ENCODE measurements at places on chromosomes 7 and 10.

- DNase-seq: no peak
These were observed 5.0 kb upstream of the CELF2 start for GRCh38 chr10:11012421-11013295.

DNA sequence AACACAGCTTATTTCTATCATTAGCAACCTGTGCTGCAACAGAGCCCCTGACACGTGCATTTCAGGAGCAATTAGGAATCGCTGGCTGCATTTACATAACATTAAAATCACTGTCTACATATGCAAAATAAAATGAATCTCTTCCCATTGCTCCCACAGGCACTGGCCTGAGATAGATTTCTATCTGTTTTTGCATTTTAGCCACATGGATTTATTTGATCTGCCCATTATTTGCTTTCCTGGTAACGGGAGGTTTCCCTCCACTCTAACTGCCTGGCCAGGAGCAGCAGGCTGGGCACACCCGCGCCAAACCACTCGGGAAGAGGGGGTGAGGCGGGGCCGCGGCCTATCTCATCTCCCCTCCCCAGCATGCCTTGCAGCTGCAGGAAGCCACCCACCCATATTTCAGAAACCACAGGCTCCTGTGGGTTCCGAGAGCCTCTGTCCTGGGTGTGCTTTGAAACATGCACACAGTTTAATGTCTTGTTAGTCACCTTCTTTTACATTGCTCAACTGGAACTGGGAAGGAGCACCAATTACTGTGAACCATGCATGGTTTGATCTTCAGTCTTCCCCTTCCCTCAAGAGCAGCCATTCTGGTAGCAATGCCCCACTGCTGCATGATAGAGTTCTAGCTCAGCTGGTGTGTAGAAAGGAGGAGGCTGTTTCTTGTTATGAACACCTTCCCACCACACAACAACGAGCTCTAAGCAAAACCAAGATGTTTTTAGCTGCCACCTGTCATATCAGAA, 37.7 kb upstream of the IKZF1 start:
- DNase-seq: peak; percentile 26

DNA sequence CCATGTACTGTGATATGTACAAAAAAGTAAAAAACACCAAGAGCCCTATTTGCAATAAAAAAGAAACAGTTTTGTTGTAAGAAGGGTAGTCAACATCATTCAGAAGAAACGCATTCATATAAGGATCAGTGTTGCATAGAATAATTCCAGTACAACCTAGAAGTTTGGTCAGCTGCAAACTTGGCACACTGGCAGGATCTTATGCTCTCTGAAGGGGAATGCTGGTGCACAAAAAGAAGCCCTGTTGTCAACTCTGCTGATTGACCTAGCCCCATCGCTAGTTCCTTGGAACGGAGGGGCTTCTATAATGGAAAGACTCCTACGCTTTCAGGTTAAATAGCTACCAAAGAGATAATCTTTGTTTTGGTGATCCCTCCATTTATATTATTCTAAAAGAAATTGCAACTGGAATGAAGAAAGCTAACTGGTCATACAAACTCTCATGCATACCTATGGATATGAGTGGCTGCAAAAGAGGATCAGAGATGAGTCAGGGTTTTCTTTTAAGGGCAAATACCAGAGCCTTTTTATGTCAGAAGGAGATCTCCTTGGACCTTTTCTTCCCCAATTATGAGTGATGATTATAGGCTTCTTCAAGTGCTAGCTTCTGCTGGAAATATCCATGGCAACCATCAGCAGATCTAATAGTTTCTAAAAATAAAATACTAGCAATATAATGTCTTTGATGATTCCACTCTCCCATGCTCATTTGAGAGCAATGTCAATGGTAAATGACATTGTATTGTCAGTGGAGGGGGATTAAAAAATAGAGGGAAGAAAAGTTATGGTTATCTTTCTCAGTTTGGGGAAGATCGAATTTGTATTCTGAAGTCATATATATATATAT, 312.4 kb upstream of the CACNA2D1 start:
- no peak for DNase-seq

GRCh38 chr7:152463709-152464311, 28.0 kb upstream of the KMT2C start:
- peak; percentile 100 for DNase-seq

GRCh38 chr7:70951271-70951962, 180.5 kb upstream of the GALNT17 start:
- no peak for DNase-seq

DNA sequence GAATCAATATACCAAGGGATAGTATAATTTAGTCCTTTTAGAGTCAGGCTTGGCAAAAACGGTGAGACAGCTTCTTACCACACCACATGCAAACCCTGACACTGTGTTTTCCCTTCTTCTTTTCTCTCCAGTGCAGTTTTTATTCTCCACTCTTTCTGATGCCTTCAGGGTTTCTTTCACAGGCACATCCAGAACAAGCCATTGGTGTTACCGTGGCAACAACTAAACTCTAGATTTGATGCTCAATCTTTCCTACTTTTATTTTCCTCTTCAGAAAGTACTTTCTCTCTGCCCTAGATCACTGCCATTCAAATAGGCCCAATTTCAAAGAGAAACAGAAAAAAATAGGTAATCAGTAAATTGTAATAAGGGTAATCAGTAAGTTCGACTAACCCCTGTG, 469.8 kb upstream of the POT1 start:
- no peak for DNase-seq

GRCh38 chr10:70597856-70598815, 4.4 kb downstream of the PRF1 start:
- no peak for DNase-seq

GRCh38 chr7:768881-769504, 41.9 kb upstream of the PRKAR1B start:
- no peak for DNase-seq

- no peak for DNase-seq
These were observed 148.8 kb downstream of the TAX1BP1 start for GRCh38 chr7:27888736-27889135.

DNA sequence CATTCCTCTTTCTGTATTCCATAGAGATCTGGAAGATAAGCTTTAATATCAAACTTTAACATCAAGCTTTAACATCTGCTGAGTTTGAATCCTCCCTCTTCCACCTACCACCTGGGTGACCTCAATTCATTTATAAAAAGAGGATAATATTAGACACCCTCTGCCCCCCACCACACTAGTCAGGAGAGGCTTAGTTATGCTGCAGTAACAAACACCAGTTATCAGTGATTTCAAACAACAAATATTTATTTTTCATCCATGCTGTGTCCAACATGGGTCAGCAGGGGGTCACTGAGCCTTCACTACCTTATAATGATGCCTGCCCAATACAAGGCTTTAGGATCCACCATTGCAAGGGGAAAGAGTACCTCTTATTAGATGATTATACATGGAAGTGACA, 322.0 kb downstream of the RNLS start:
- no peak for DNase-seq

- DNase-seq: no peak
These were observed 65.1 kb upstream of the MKRN1 start for GRCh38 chr7:140544388-140544826.

GRCh38 chr7:115319541-115319940, 397.6 kb downstream of the MDFIC start:
- no peak for DNase-seq

- DNase-seq: peak; percentile 91
These were observed 163.0 kb upstream of the KLF14 start for GRCh38 chr7:130896898-130897514.

GRCh38 chr7:36083626-36084380, 69.3 kb upstream of the EEPD1 start:
- no peak for DNase-seq

- peak; percentile 5 for DNase-seq
These were observed 57.4 kb downstream of the GFRA1 start for GRCh38 chr10:116215651-116216050.

DNA sequence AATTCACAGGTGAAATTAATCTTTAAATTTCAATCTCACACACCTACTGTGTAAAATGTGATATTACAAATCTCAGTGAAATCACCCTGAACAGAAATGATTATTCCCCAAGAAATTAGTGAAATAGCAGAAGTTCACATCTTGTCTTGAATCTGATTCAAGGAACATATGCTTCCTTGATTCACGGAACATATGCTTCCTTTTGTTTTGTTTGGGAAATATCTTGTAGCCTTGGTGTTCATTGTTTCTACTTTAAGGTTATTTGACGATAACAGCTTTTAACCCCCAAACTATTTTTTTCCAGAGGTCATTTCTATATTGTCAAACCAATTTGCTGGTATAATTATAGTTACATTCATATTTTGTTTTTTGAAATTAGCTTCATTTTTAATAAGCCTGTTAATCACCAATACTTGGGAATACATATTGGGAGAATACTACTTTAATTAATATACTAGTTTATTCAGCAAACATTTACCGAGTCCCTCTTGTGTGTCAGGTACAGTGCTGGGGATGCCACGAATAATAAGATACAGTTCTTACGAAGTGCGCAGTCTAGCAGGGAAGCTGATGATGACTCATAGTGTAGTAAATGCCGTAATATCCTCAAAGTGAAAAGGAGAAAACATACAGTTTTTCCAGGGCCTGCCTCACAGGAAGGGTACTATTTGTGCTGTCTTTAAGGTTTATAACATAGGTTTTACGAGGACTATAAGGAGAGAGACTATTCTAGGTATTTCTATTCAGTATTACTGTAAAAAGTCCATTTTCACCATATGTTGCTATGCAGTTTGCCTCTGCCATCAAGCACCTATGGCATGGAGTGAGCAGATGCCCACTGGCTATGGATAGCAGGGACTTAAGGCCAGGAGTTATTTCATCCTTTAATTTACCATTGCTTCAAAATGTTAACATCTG, 32.5 kb downstream of the PRKAR2B start:
- no peak for DNase-seq

DNA sequence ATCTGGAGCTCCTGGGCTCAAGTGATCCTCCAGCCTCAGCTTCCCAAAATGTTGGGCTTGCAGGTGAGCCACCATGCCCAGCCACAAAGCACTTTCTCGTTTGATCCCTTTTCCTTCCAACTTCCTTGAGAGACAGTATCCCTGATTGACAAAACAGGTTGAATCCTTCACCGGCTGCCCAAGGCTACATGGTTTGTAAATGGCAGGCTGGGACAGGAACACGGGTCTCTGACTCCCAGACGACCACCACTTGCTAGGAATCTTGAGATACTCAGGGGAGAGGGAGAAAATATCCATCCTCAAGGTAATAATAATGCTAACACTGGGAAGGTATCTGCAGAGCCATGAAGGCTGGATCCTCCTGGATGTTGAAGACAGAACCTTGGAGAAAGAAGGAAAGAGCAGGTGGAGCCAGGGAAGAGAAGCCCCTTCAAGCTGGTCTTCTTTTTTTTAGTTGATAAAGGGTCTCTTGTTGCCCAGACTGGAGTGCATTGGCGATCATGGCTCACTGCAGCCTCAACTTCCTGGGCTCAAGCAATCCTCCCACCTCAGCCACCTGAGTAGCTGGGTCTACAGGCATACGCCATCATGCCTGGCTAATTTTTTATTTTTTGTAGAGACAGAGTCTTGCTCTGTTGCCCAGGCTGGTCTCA, 19.8 kb downstream of the MMRN2 start:
- no peak for DNase-seq
